Karpas-422 (cell line): ENCODE measurements at places on chromosomes 13 and 19. TPM values are rescaled to one million over a fixed set of nuclear protein-coding genes. Genes with fewer than 3 reads are reported as not detected.

DNA sequence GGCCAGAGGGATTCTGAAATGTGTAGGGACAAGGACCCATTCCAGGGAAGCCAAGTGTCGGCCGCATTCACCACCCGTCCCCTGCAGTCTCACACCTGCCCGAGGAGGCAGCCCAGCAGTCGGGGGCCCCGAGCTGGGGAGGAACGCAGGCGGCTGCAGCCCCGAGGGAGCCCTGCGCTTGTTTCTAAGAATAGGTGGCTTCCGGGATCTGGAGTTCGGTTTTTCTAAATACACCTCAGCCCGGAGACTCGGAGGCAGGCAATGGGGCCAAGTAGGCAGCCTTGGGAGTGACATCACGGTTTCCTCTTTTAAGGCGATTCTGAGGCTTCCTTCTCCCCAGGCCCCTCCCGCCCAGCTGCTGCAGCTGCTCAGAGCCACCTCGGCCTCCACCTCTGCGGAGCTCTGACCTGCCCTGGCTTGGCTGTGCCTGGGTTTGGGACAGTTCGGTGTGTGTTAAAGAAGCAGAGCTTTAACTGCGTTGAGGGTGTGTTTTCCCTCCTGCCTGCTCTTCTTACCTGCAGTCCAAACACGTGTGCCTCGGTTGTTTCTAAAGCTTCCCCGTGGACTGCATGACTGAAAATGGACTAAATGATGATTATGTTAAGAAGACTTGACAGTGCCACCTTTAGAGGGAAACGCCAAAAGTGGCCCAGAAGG, 80.5 kb downstream of the COL4A2 start:
- DNase-seq = no peak

- no peak for DNase-seq
These were observed 11.9 kb upstream of the SLC10A2 start for GRCh38 chr13:103078158-103078557.

- no peak for DNase-seq
These were observed 74.6 kb downstream of the SHISA2 start for GRCh38 chr13:25977216-25977615.

GPR108 gene
- total RNA-seq = 34.7 and 41.8 TPM in 2 replicates

CACNA1A gene
- total RNA-seq = not detected in 2 replicates

ACP5 gene
- 24.0 and 55.1 TPM in 2 replicates for total RNA-seq

SLC27A1 gene
- total RNA-seq = 4.0 and 4.8 TPM in 2 replicates

- DNase-seq = peak; percentile 47
These were observed 14.7 kb upstream of the EVI5L start for GRCh38 chr19:7815325-7815724.

- DNase-seq = no peak
These were observed 6.5 kb upstream of the LTBP4 start for GRCh38 chr19:40594657-40595091.

RHPN2 gene
- total RNA-seq = 2.8 and 4.3 TPM in 2 replicates

MIA gene
- total RNA-seq = 0.40 TPM in 1 of 2 replicates, not detected in the other

OR7D2 gene
- total RNA-seq = not detected in 2 replicates

CGB8 gene
- total RNA-seq = not detected in 2 replicates

FCGBP gene
- 0.32 TPM in 1 of 2 replicates, not detected in the other for total RNA-seq

DNA sequence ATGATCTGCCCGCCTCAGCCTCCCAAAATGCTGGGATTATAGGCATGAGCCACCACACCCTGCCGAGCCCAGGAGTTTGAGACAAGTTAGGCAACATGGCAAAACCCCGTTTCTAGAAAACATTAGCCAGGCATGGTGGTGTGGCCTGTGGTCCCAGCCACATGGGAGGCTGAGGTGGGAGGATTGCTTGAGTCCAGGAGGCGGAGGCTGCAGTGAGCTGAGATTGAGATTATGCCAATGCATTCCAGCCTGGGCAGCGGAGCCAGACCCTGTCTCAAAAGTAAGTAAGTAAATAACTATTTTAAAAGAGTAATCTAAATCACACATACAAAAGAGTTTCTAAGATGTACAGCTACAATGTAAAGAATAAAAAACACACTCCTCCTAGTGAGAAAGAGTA, 41.9 kb downstream of the SKA3 start:
- no peak for DNase-seq

CYP2A7 gene
- not detected in 2 replicates for total RNA-seq

GRCh38 chr19:34577056-34577455, 95.5 kb downstream of the WTIP start:
- no peak for DNase-seq

- no peak for DNase-seq
These were observed 12.4 kb downstream of the MCF2L start for GRCh38 chr13:112981451-112981850.

EPSTI1 gene
- 11.4 and 15.0 TPM in 2 replicates for total RNA-seq

GRCh38 chr19:42093926-42094325, 18.0 kb downstream of the ZNF574 start:
- DNase-seq = no peak

AP1M1 gene
- 43.3 and 68.5 TPM in 2 replicates for total RNA-seq

- DNase-seq = peak; percentile 49
These were observed 14.0 kb downstream of the CD70 start for GRCh38 chr19:6576869-6577475.

GRCh38 chr13:99129050-99129449, 71.6 kb upstream of the UBAC2 start:
- no peak for DNase-seq

GRCh38 chr19:3146677-3147100, 10.9 kb downstream of the GNA15 start:
- DNase-seq = peak; percentile 69

ZNF181 gene
- total RNA-seq = 11.1 and 23.2 TPM in 2 replicates

- DNase-seq = no peak
These were observed 16.2 kb downstream of the CARS2 start for GRCh38 chr13:110689711-110690110.

DNA sequence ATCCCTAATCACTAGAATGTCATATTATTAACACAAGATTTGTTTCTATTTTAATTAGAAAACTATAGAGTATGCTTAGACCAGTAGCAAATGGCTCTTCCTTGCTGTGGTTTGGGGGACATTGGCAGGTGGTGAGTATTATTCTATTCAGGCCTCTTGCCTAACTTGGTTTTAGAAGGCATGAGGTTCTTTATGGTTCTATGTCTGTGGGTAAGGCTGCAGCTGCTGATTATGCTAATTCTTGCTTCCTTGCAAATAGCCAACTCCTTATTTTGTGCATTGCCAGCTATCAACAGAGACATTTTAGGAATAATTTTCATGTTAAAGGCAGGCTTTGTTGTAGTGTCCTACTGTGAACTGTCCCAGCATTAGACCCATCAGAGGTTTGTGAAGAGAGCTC, 1344.9 kb downstream of the UQCRFS1 start:
- no peak for DNase-seq

- DNase-seq = no peak
These were observed at the start of gene NCR1 for GRCh38 chr19:54905803-54906511. Gene NCR1 (plus strand): TSS chr19:54906148. CDS start chr19:54906188, 40 bp downstream.

DNA sequence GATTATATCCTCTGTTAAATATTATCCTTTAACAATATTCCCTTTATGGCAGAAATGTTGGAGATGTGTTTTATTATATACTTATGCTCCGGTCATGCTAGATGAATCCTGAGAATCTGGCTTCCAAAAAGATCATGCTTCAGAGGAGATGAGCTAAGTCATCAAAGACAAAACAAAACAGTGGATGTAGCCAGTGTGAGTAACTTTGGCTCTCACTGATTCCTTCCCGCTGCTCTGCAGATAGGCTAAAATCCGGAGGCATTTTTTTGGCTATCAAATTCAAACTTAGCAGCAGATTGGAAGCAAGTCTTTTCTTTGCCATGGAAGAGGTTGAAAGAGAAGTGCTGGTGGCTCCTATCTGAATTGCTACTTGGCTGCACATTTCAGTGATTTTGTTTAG, 295.9 kb downstream of the GPC6 start:
- DNase-seq = no peak

RASAL3 gene
- total RNA-seq = 4.0 and 27.1 TPM in 2 replicates

CBY2 gene
- not detected in 2 replicates for total RNA-seq

GRCh38 chr13:98581971-98582702, 5.2 kb upstream of the STK24 start:
- peak; percentile 49 for DNase-seq

DNA sequence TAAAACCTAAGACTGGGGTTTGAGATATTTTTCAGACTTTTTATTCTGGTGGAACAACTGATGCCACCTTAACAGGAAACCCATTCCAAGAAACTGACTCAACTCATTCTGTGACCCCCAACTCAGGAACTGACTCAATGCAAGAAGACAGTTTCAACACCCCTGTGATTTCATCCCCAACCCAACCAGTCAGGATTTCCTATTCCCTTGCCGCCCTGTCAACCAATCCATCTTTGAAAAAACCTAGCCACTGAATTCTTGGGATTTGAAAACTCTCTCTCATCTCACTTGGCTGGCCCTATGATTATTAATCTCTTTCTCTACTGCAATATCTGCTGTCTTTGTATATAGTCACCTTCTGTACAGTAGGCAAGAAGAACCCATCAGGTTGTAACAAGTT, 1211.9 kb upstream of the ATXN8OS start:
- no peak for DNase-seq

FGF22 gene
- total RNA-seq = not detected in 2 replicates

DNA sequence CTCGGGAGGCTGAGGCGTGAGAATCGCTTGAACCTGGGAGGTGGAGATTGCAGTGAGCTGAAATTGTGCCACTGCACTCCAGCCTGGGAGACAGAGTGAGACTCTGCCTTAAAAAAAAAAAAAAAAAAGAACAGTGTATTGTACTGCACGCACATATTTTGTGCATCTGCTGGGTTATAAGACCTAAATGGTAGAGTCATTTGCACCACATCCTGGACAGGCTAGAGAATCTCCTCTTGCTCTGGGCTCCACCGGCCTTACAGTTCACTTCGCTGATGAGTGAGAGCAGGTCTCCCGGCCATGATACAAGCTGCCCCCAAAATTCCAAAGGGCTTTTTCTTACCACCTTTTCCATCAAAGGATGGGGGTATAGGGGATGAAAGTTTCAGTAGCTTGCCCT, 7.2 kb upstream of the SAE1 start:
- no peak for DNase-seq

USE1 gene
- 34.0 and 39.8 TPM in 2 replicates for total RNA-seq

EFNA2 gene
- total RNA-seq = not detected in 2 replicates

- DNase-seq = no peak
These were observed 171.7 kb upstream of the KLF12 start for GRCh38 chr13:74305876-74306275.

- DNase-seq = no peak
These were observed 42.8 kb downstream of the BICRA start for GRCh38 chr19:47651691-47652090.

DNA sequence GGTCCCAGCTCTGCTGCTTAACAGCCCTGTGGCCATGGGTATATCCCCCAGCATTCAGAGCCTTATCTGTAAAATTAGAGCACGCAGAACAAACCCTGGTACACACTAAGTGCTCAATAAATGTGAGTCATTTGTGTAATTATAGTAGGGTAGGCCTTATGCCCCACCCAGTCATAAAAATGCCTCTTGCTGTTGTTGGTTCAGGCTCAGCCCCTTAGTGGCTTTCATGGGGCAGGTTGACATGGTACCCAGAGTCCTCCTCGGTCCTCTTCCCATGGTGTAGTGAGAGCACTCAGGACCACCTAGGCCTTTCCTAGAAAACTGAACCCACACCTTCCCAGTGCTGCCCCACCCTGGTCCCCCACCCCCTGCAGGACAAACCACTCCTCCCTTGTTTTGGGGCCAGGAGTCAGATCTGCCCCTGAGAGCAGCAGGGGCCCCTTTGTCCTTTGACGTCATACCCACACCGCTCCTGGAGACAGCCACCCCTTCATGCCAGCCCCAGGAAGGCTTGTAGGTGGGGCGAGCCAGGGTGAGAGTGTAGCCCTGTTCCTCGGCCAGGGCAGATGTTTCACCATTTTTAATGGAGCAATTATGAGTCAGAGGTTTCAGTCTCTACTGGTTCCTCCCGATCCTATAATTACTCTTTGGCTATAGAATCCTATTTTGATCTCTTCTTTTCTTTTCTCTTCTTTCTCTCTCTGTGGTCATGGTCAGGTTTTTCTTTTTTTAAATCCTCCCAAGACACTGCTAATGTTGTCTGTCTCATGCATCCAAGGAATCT, 36.8 kb downstream of the ACTN4 start:
- DNase-seq = no peak

DNA sequence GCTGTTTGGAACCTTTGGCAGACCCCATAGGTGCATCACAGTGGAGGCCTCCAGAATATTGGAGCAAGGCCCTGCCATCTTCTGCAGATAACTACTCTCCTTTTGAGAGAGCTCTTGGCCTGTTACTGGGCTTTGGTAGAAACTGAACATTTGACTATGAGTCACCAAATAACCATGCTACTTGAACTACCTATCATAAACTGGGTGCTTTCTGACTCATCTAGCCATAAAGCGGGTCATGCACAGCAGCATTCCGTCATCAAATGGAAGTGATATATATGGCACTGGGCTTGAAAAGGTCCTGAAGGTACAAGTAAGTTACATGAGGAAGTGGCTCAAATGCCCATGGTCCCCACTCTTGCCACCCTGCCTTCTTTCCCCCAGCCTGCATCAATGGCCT, 782.5 kb upstream of the SLITRK6 start:
- DNase-seq = no peak

LCP1 gene
- total RNA-seq = 352 and 415 TPM in 2 replicates

GRCh38 chr19:7685546-7686445, 5.2 kb downstream of the TRAPPC5 start:
- no peak for DNase-seq

IGFL3 gene
- not detected in 2 replicates for total RNA-seq

DNA sequence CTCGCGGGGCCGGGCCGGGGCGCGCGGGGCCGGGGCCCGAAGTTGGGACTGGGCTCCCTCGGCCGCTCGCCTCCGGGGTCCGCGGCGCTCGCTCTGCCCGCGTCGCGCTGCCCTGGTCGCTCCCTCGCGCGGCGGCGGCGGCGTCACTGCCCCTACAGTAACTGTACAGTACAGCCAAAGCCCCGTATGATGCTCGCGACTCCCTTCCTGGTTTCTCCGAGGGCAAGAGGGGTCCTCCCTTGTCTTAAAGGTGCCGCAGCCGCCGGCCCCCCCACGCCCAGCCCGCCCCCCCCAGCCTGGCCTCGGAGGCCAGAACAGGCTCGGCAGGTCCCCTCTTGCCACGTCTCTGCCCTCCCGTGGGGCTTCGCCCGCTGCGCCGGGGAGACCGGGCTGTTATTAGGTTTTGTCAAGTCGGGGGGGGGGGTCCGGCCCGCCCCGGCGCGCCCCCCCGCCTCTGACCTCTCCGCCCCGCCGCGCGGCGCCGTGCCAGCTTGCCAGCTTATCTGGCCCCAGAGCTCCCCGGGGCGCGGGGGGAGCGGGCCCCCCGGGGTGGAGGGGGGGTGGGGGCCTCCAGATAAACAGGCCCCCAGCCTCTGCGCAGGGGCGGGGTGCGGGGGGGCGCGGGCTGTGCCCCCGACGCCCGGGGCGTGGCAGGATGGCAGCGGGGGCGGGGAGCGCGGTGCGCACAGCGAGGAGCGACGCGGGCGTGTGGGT, at the start of gene ZBTB7A:
TSS of gene ZBTB7A (minus strand) at position 218 of the 714 bp plus-strand sequence. CDS start 11,667 bp downstream, outside the sequence.
- peak; percentile 89 for DNase-seq

GRCh38 chr13:49124693-49125304, 95.3 kb upstream of the MLNR start:
- peak; percentile 34 for DNase-seq

VSTM2B gene
- not detected in 2 replicates for total RNA-seq
